ENCODE measurements at places on chromosomes 6 and 20. TPM values are rescaled to one million over a fixed set of nuclear protein-coding genes. Genes with fewer than 3 reads are reported as not detected.

The VGLL2 gene
- total RNA-seq = not detected

The IL17F gene
- total RNA-seq = not detected

The MUCL3 gene
- not detected for total RNA-seq

The CD109 gene
- 100 TPM for total RNA-seq

The BPIFB4 gene
- not detected for total RNA-seq

The HM13 gene
- 129 TPM for total RNA-seq

The FAM210B gene
- total RNA-seq = 61.2 TPM

The ARMC12 gene
- total RNA-seq = not detected

The C6orf15 gene
- total RNA-seq = not detected

The NRSN1 gene
- total RNA-seq = not detected

The FAM209B gene
- not detected for total RNA-seq

The GSTA2 gene
- not detected for total RNA-seq

The C6orf89 gene
- 30.4 TPM for total RNA-seq

The PGK2 gene
- total RNA-seq = not detected

The TMEM244 gene
- total RNA-seq = not detected

The SH3BGRL2 gene
- 19.2 TPM for total RNA-seq

The EEF1E1 gene
- total RNA-seq = 44.8 TPM

The FRMD1 gene
- not detected for total RNA-seq

The DEFB114 gene
- total RNA-seq = not detected

The BTN1A1 gene
- total RNA-seq = not detected

The BPIFB3 gene
- not detected for total RNA-seq

The SLA2 gene
- not detected for total RNA-seq

Measured in glomerular endothelial cell (primary cell).